ENCODE measurements at places on chromosomes 5 and 9.

GRCh38 chr9:98944057-98944733, 488 bp downstream of the COL15A1 start:
- peak; percentile 25 for DNase-seq

DNA sequence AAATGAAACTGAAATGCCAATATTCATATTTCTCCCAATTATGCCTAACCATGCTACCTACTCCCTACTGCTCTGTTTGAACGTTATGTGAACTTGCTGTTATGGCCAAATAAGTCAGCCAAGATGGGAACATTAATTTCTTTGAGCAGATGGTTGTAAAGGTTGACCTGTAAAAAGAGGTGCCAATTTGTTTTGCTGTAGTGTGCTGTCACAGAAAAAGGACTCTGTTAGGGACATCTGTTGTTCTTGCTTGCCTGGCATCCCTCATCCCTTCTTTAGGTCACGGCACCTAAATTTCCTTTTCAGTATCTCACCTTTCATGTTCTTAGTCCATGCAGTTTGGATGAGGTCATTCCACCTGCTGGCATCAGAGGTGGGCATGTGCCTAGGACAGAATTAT, 35.4 kb downstream of the GDNF start:
- DNase-seq = no peak

GRCh38 chr5:74624501-74624900, 16.0 kb downstream of the ENC1 start:
- DNase-seq = no peak

GRCh38 chr5:156201788-156202403, 125.1 kb upstream of the SGCD start:
- DNase-seq = no peak

- peak; percentile 76 for DNase-seq
Measured at GRCh38 chr5:147782110-147783028, at the start of gene JAKMIP2. JAKMIP2 (minus strand) TSS chr5:147782728; CDS start chr5:147671806, 110,922 bp downstream.

DNA sequence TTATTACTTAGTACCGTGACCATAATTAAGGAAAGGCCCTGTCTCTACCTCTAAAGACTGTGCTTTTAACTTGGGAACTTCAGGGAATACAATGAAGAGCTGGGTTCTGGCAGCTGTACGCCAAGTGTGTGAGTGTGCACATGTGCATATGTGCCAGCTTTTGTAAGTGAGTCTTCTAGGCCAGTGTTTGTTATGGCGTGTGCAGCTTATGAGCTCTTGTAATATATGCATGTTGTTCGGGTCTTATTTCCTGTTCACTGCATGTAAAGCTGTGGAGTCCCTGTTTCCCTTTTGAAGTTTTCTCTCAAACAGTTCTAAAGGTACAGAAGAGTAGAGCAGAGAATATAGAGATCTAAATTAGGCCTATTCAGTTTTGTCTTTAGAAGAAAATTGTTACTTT, 30.5 kb downstream of the TGFBR1 start:
- DNase-seq = no peak

DNA sequence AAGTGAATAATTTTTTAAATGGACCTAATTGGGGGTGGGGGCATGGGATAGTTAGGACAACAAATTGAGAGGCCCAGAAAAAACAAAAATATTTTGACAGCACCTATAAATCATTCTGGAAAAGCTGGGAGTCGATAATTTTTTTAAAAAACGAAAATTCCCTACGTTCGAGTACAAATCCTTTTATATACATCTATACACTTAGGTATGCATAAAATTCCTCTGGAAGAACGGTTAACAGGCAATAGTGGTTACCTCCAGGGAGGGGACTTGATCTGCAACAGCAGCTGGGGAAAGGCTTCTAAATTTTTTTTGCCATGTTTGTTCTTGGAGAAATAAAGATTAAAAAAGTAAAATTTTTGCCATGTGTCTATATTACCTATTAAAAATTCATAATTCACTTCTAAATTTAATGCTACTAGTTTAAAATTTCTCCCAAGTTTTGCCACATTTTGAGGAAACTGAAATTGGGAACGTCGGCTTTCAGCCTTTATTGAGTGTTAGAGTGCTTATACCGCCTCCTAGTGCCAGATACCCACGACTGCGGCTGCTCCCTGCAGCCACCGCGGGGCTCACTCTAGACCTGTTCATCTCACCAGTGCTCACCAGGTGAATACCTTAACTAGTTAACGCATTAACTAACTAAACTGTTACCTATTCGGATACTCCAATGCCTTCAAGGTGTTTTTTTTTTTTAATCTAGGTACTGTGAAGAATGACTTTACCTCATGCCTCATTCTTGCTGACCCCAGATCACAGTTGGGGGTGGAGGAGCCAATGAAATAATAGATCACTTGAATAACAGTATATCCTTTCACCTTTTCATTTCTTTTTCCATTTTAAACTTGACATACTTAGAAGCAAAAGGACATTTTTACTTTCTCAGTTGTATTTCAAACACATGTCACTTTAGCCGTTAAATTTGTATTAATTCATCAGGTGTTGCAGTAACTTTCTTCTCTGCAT, 1.8 kb upstream of the BHMT start:
- peak; percentile 74 for DNase-seq

GRCh38 chr5:181121675-181122561, 9.1 kb downstream of the OR2V1 start:
- peak; percentile 50 for DNase-seq

DNA sequence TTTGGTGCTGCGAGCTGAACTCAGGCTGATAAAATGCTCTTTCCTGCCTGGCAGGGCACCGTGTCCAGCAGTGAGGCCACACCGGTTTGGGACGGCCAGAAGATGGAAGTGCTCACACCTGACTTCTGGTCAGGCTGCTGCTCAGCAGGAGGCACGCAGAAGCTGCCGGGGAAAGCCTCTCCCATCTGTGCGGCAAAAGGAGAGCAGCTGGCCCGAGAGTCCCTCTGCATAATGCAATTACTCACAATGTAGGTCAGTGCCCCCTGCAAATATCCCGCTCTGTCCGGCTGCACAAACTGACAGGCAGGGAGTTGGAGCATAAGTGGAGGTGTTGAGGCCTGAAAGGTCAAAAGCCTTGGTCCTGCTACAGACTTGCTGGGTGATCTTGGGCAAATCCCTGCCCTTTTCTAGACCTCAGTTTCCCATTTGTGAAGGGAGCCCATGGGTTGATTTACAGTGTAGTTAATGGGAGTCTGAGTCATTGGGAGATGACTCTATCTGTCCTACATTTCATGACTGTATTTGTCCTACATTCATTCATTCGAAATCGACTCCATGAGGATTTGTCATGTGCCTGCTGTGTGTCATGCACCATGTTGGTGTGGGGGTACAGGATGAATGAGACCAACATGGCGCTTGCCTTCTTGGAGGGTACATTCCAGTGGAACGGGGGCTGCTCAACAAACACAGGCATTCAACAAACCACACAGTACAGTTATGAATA, 61.8 kb upstream of the TBC1D2 start:
- no peak for DNase-seq

Data from suppressor macrophage treated with lipopolysaccharide for 1 hour (primary cell).